ENCODE measurements at places on chromosomes 5 and 9.

- no peak for DNase-seq
Observed at GRCh38 chr5:39194466-39195136, 24.8 kb downstream of the FYB1 start.

- DNase-seq: no peak
Observed at GRCh38 chr5:26487553-26487952, 550.8 kb downstream of the CDH9 start.

GRCh38 chr9:138066049-138066448 is 188.5 kb downstream of the CACNA1B start:
- DNase-seq: no peak

- DNase-seq: no peak
Observed at GRCh38 chr9:29390859-29391258, 1817.6 kb upstream of the C9orf72 start.

GRCh38 chr5:160064417-160064810 is 54.8 kb downstream of the PWWP2A start:
- DNase-seq: no peak

DNA sequence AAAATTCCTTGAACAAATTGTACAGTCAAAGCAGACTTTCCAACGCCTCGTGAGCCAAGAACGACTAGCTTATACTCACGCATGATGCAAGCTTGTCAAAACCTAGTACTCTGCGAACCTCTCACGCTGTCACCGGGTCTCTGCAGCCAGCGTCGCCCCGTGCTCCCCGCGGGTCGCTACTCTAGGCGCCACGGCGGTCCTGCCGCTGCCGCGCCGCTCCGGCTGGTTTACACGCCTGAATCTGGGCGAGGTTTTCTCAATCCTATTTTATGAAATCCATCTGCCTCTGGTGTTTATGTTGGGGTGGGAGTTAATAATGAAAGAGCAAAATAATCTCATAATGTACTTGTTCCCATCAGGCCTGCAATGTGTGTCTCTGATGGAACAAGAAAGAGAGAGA is 90.9 kb downstream of the SV2C start:
- no peak for DNase-seq

GRCh38 chr9:79131246-79131774 is 440.5 kb upstream of the TLE4 start:
- no peak for DNase-seq

DNA sequence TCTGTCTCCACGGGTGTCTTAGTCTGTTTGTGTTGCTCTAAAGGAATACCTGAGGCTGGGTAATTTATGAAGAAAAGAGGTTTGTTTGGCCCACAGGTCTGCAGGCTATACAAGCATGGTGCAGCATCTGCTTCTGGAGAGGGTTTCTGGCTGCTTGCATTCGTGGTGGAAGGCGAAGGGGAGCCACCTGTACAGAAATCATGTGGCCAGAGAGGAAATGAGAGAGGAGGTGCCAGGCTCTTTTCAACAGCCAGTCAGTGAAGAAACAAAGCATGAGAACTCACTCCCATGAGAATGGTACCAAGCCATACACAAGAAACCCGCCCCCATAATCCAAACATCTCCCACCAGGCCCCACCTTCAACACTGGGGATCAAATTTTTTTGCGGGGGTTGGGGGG is 53.4 kb downstream of the PFDN1 start:
- DNase-seq: no peak

DNA sequence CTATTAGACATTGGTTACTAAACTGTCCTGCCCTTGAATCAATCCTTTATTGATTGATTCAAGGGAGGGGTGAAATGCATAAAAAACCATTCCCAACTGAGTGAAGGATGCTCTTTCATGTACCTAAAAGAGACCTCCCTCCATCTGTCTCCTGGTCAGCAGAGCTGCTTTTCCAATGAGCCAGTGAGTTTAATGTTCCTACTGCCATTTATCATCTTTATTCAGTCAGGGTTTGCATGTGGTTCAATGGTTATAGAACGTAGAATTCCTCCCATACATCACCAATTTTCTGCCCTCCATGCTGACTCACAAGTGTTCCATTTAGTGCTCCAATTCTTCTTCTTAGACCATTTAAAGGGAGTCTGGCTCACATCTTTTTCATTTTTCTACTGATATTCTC is 199.1 kb upstream of the PCSK5 start:
- no peak for DNase-seq

GRCh38 chr5:67543720-67544270 is 347.2 kb upstream of the CD180 start:
- no peak for DNase-seq

DNA sequence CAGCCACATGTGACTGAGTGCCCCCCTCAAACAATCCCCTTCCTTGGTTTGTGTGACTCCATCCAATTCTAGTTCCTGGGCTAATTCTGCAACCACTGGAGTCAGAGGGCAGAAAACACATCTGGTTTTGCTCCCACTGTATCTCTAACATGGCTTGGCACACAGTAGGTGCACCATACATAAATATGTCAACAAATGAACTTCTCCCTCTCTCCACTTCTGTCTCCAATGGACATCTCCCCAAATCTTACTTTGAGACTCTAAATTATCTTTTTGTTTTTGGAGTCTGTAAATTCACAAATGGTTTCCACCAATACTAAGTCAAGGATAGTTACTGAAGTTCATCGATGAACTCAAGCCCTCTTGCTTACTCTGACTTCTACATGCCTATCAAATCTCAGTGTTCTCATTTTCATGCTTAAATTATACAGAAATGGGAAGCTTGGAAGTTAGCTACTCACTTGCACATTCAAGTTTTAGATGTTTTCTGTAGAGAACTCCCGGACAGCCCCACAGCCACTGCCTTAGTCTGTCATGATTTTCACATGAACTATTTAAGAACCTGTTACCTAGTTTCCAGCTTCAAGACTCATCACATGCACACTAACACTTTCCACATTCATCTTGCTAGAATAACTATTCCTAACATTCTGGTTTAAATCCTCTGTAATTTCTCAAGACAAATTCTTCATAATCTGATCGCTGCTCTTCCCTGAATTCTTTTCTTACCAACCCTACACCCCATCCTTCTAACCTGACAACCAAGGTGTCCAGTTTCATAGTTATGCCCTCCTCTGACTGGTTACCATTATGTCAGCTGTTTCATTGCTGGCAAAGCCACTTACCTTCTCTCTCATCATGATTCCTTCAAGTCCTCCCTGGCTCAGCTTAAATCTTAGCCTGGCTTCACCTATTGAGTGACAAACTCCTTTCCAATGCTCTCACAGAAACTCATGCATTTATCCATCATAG is 6.0 kb downstream of the RPL37 start:
- no peak for DNase-seq
